H4 (cell line): ENCODE measurements at places on chromosomes 12 and 14. TPM values are rescaled to one million over a fixed set of nuclear protein-coding genes. Genes with fewer than 3 reads are reported as not detected.

The RNASE1 gene
- total RNA-seq = 2.1 and 9.4 TPM in 2 replicates

The GPRC5D gene
- not detected in 2 replicates for total RNA-seq

The KRT83 gene
- total RNA-seq = not detected in 2 replicates

DNA sequence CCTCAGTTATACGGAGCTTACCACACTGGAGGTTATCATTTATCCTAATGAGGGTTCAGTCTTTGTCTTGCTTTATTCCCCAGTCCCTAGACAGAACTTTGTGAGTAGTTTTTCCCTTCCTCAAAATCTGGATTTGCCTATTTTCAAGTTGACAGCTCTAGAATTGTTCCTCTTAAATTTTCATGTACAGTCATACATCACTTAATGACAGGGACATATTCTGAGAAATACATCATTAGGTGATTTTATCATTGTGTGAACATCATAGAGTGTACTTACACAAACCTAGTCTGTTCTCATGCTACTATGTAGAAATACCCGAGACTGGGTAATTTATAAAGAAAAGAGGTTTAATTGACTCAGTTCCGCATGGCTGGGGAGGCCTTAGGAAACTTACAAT is 3.1 kb downstream of the PRKAB1 start:
- DNase-seq = no peak

- no peak for DNase-seq
Observed at GRCh38 chr14:23735394-23735793, 99.2 kb downstream of the DHRS2 start.

- DNase-seq = no peak
Observed at GRCh38 chr12:28258998-28259397, 68.7 kb downstream of the CCDC91 start.

DNA sequence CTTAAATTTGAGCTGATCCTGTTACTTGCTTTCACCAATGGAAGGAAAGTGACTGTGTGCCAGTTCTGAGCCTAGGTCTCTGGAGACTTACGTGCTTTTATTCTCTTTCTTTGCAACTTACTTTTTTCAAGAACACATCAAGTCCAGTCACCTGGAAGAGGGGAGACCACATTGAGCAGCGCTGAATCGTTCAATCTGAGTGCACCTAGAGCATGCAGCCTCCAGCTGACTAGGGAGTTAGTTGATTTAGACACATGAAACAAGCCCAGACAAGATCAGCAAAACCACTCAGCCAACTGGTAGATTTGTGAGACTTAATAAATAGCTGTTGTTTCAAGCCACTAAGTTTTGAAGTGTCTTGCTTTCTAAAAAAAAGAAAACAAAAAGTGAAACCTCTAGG is 1014.8 kb upstream of the FBXO33 start:
- DNase-seq = no peak

DNA sequence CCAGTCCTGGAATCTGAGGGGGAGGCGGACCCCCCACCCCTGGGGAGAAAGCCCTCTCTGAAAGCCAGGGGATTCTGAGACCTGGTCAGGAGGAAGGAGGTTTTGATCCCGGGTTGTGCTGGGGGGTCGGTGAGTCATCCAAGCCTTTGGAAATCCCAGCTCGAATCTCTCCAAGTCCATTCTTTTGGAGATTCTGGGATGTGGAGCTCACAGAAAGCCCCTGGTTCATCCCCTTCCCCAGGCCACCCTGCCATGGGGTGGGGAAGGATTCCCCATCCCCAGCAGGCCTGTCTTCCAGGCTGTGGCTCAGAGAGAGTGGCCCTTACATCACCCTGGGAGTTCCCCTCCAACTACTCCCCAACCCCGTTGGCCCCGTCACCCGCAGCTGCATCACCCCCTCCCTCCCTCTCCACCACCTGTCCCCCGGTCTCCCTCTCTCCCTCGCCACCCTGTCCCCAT is 14.3 kb downstream of the EXOC3L4 start:
- peak; percentile 44 for DNase-seq

- no peak for DNase-seq
Observed at GRCh38 chr12:30263434-30263833, 432.2 kb downstream of the IPO8 start.

DNA sequence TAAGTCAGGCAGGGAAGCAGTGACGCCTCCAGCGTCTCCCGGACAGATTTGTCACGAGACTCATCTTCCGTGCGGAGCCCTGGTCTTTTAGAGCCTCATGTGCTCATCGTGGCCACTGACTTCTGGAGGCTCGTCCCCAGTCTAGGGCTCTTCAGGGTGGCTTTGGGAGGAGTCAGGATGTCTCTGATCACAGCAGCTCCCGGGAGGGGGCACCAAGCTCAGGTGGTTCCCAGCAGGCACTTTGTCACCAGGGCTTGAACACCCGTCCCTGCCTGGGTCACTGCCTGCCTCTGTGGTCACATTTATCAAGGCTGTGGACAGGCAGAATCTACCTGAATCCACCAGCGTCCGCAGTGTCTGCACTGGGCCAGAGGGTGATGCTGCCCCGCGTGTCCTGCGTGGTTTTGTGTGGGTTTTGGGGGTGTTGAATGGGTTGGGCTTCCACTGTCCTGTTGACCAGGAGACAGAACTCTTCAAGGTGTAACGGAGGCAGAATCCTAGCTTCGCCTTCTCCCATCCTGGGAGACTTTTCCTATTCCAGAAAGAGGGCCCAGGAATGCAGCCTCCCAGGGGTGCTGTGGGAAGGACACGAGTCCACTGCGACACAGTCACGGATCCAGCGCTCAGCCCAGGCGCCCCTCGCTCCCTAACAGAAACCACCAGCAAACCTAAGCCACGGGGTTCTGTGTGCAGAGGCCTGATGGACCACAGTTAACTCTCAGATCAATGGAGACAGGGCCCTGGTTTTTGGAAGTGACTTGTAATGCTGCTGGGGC is 132.3 kb downstream of the ADGRD1 start:
- DNase-seq = no peak

- no peak for DNase-seq
Observed at GRCh38 chr12:69275471-69275891, 36.1 kb downstream of the CPSF6 start.
